Keratinocyte (primary cell): ENCODE measurements at places on chromosomes 13 and 19.

DNA sequence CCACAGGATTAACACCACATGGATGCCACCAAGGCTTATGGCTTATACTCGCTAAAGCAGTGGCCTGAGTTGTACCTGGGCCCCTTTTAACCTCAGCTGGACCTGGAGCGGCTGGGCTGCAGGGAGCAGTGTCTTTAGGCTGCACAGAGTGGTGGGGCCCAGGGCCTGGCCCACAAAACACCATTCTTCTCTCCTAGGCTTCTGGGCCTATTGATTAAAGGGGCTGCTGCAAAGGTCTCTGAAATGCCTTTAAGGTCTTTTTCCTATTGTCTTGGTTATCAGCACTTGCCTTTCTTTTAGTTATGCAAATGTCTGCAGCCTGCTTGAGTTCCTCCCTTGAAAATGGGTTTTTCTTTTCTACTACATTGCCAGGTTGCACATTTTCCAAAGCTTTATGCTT lies 973.9 kb upstream of the PRR20A start:
- no peak for DNase-seq

- no peak for DNase-seq
Observed at GRCh38 chr13:24068472-24068871, 92.0 kb upstream of the SPATA13 start.

GRCh38 chr13:64007339-64007738 lies 2591.7 kb upstream of the PCDH20 start:
- no peak for DNase-seq

DNA sequence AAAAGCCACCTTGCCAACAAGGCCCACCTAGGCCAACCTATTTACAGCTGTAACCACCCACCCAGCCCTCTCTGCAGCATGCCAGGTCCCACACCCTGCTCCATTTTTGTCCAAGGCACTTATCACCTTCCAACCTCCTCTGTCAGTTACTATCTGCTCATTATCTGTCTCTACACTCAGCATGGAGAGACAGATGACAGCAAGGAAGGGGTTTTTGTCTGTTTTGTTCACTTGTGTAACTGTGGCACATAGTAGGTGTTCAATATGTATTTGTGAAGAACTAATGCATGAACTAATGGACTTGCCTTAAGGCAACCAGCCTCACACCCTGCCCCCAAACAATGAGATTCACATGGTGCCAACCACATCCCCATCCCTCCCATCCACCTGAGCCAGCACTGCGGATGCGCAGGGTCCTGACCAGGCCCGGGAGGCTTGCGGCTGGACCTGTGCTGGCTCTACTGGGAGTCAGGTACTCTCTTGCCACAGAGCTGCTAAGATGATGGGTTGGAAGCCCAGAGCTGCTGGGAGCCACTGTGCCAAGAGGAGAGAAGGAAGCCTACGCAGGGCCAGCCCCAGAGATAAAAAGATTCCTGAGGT lies 17.3 kb downstream of the DEDD2 start:
- no peak for DNase-seq

GRCh38 chr19:14135355-14135754 lies 1.0 kb downstream of the ASF1B start:
- DNase-seq = no peak

- DNase-seq = no peak
Observed at GRCh38 chr13:93797463-93797862, 570.9 kb downstream of the GPC6 start.

GRCh38 chr13:27149702-27150101 lies 21.9 kb downstream of the USP12 start:
- DNase-seq = no peak

DNA sequence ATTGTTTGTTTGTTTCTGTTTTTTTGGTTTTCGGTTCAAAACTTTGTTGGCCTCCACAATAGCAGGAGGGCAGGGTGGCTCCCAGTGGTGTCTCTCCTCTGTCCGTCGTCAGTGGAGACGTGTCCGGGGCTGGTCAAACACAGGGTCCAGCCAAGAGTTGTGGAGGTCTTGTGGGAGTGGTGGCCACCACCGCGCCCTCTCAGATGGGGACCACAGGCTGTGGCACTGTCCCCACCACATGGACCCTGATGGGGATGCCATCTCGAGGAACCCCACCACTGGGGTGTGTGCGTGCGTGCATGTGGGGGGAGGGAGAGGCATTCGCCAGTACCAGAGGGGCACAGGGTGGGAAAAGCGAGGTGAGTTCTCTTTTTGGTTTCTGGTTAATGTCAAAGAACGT lies 13.8 kb downstream of the ZNF574 start:
- DNase-seq = no peak

DNA sequence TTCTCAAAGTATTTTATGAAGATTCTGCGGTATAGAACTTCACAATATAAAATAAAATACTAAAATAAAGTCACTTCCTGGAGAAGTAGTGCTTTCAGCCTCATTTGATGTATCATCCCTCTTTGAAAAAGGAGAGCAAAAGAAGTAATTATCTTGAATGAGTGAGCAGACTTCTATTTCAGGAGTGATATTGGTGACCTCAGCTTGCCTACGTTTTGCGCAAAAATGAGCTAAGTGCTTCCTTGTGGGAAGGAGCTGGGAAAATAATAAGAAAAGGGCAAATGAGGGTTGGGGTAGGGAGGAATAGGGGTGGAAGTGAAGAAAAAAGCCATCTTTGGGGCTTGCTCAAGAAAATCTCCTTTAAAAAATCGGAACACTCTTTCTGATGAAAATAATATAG lies 1773.6 kb downstream of the OLFM4 start:
- DNase-seq = no peak

- DNase-seq = no peak
Observed at GRCh38 chr19:49205114-49205513, 47.5 kb downstream of the TRPM4 start.

GRCh38 chr13:113299951-113300350 lies 2.9 kb downstream of the LAMP1 start:
- DNase-seq = no peak

DNA sequence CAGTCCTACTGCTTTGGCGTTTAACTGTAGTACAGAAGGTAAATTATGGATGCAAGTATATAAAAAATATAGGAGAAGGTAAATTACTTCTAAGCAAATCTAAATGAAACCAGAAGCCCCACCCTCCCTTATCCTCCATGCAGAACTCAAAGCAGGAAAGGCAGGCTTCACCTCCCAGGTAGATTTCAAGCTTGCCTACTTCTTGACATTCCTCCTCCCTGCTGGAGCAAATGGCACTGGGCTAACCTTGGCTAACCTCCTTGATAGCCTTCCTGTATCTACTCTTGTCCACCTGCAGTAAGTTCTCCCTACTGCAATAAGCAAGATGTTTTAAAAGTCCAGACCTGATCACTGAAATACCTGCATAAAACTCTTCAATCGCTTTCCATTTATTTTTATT lies 396.0 kb downstream of the IRS2 start:
- DNase-seq = no peak
